ENCODE measurements at places on chromosomes 12 and 14. TPM values are rescaled to one million over a fixed set of nuclear protein-coding genes. Genes with fewer than 3 reads are reported as not detected.

DNA sequence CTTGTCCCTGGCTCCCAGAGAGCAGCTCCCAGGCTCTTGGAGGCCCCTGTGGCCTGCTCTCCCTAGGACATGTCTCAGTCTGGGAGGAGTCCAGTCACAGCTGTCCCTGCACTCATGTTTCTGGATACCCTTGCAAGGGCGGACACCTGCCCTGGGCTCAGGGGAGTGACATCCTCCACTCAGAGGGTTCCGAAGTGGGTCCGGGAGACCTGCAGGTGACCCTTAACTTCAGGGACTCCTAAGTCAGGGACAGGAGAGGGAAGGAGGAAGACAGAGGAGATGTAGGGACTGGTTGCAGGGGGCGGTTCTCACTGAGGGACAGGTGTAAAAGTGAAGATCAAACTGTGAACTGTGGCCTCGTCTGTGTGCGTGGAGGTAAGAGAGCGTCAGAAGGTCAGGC is 37.6 kb downstream of the CACNA2D4 start:
- DNase-seq = no peak

DNA sequence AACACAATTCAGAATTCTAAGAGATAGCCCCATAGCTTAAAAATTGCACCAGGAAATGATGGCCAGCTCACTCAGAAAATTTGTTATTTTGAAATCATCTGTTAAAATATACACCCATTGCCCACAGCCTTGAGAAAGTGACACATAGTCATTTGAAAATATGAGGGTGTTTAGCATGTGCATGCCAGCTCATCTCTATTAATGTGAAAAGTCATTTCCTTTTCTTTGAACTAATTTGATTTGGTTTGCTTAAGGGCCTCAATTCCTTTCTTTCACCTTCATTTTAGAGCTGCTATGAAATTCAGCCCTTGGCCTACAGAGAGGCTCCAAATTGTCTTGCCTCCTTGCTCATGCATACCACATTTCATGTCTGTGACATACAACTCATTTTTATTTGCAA is 241.4 kb downstream of the PHLDA1 start:
- DNase-seq = no peak

- DNase-seq = peak; percentile 32
Measured at GRCh38 chr12:6606331-6607131, 648 bp downstream of the CHD4 start.

- DNase-seq = no peak
Measured at GRCh38 chr12:74391283-74391682, 146.4 kb upstream of the ATXN7L3B start.

DNA sequence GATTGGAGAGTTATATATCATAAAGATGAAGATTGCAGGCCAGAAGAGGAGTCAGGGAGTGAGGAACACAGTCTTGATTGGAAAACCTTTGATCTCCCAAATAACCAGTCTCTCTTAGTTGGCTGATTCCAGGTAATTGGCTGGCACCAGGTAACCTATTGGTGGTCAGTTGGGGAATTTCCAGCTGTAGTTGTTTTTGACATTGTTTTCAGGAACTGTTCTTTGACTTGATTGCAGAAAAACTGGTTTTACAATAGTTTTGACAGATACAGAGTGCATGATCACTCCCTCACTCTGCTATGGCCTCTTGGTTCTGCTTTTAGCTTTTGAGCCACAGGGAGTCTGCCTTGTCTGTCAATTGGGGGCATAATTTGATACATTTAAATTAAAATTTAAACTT is 71.6 kb downstream of the ZNF641 start:
- DNase-seq = no peak

DNA sequence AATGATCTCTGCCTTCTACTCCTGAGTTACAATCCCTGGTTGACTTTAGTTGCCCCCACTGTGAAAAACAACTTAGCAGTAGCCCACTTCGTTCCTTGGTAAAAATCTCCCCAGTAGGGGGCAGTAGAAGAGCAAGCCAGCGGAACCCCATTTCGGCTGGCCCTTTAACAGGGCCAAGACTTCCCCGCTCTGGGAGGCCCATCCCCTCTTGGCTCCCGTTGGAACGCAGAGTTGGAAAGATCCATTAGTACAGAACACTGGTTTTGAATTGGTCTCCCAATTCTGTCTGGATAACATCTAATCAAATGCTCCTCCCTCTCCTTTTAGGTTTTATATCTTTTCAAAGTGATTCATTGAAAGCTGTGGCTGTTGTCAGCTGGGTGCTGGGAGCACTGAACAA is 1133.3 kb downstream of the BCL11B start:
- peak; percentile 70 for DNase-seq

DNA sequence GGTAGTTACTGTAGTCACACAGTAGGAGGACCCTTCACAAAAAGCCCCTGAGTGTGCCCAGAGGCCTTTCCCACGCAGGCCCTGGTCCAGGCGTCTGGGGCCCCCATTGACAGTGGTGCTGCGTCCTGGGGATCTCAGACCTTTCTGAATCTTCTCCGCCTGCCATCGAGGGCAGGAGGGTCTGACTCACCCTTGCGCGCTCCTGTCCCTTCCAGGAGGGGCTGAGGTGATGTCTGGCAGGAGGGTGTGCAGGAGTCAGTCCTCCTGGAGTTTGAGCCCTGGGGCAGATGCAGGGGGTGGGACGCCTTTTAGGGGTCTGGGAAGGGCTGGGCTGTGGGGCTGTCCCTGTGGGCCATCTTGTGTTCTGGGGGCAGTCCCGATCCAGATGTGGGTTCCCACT is 386.8 kb downstream of the TMEM121 start:
- no peak for DNase-seq

DNA sequence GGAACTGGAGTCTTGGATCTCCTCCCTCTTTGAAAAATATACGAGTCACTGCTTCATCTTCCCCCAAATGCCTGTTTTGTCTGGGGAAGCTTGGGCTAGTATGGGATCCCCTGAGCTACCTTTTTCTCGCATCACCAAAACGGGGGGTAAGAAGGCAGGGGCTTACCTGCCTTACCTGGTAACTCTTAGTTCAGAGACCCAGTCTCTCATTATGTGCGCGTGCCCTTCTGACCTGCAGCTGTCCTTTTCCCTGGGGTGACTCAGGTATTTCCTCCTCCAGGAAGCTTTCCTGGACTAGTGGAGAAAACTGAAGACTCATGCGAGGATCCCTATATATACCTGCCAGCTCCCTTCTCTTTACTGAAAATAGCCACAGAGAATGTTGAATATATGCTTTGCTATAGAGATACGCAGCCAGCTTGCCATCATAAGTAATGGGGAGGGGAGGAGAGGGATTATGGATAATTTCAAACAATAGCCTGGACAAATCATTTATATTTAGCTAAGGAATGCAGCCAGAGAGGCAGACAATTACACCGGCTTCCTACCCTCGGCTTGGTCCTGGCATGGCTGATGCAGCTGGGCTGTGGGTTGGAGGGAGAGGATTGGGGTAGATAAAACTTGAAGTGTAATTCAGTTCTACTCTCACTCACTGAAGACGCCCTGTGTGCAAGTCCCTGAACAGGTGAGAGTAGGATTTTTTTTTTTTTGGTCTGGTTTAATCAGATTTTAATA is 1.1 kb downstream of the TSPAN9 start:
- DNase-seq = no peak

DNA sequence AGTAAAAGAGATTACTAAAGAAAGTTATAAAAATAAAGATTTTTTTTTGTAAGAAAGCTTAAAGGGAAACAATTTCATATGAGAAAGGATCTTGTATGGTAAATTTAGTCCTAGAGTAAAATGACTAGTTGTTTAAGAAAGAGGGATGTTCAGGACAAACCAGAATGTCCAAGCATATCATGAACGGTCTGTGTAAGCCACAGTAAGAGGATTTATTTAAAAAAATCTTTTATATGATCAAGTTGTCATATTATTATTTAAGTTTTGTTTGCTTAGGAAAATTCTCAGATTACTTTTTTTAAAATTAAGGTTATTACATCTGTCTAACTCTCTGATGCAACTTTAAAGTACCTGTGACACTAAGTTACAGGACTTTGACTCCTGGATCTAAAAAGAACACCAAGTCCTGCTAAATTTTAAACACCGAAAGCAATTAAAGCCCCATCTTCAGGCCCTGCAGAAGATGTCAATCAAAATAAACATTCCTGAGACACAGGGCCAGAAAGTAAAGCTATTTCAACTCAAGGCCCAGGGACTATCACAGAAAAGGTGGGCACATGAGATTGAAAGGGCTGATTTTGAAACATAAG is 17.3 kb upstream of the CCDC196 start:
- DNase-seq = no peak

DNA sequence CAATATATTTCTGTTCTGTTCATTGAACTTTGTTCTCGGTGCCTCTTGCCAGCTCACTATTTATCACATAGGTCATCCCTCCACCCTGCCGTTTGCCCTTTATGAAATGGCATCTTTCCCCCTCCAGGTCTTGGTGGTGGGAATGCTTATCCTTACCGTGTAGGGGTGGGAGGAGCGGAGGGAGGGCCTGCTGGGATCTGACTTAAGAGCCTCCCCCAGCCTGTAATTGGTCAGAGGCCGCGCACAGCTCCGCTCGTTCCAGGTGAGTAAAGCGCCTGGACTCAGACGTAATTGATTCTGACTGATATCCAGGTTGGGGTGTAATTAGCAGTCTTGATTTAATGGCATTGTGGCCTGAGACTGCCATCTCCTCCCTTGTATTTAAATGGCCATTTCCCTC is 185.3 kb downstream of the TSPAN9 start:
- DNase-seq = no peak

DNA sequence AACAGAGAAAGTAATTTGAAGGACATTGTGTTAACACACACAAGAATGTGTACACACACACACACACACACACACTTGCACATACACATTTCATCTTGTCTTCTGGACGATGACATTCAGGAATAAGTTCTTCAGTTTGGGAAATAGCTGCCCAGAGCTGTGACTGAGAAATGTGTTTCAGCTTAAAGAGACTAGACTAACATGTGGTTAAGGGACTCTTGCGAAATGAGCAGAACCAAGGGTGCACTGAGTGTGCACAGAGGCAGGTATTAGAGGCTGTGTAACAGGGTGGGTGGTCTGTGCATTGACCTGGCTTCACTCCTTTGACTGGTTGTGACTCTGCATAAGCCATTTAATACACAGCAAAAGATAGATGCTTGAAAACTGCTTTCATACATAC is 29.4 kb upstream of the KCNA5 start:
- no peak for DNase-seq

GRCh38 chr14:99418242-99418641 is 62.4 kb downstream of the SETD3 start:
- DNase-seq = no peak

DNA sequence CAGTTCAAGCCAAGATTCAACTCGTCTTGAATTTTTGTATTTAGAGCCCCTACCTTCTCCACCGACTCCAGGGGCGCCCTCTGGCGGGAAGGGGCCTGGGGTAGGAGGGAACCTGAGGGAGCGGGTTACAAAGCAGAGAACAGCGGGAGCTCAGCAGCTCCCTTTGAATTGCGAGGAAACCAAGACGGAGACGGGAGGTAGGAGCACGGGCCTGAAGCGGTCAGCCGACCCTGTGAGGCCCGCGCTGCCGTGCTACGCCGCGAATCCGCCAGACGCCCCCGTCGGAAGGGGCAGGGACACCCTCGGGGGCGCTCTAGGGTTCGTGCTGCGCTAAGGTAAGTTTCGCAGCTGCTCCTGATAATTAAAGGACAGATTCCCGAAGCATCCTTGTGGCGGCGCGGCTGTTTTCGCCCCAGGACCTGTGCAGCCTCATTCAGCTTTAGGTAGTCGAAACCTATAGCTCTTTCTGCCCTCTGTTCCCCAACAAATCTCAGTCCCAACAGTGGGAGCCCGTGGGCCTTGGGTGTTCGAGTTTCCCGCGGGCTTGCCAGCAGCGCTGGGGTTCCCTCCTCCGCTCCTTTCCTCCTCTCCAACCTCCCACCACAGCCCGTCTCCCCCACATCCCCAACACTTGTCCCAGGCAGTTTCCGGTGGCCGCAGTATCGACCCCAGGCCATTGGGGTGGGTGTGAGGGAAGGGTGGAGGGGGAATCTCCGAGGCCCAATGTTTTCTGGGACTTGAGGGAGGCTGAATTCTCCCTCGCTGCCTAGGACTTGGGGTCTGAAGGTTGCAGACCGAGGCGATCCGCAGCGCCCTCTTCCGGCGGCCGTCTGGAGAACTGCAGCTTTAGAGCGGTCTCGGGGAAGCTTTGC is 5.1 kb upstream of the NKX2-1 start:
- peak; percentile 71 for DNase-seq

The SYNE3 gene
- 1.6 TPM for total RNA-seq

The TM9SF1 gene
- 56.9 TPM for total RNA-seq

The WIF1 gene
- total RNA-seq = not detected

The PLD4 gene
- total RNA-seq = not detected

The SERPINA12 gene
- total RNA-seq = not detected

The LPAR5 gene
- total RNA-seq = not detected
